Activated T-cell treated with anti-CD3 and anti-CD28 coated beads, Interleukin-2, amount 50 U/mL, for 72 hours (primary cell): ENCODE measurements at places on chromosomes 5 and 9. TPM values are rescaled to one million over a fixed set of nuclear protein-coding genes. Genes with fewer than 3 reads are reported as not detected.

Gene ANKRD20A1
- total RNA-seq = 3.0 TPM

Gene TMEM232
- 4.0 TPM for total RNA-seq

Gene SLC25A25
- 11.2 TPM for total RNA-seq

Gene TNPO1
- total RNA-seq = 92.6 TPM

Gene FBN2
- total RNA-seq = not detected

Gene GLIPR2
- 17.7 TPM for total RNA-seq

Gene GABRG2
- total RNA-seq = not detected

Gene NMUR2
- total RNA-seq = not detected

Gene IL3
- total RNA-seq = 8.9 TPM

Gene SPATA31E1
- total RNA-seq = not detected

Gene PCDHGA9
- 0.10 TPM for total RNA-seq
